ENCODE measurements at places on chromosomes 4 and X.

DNA sequence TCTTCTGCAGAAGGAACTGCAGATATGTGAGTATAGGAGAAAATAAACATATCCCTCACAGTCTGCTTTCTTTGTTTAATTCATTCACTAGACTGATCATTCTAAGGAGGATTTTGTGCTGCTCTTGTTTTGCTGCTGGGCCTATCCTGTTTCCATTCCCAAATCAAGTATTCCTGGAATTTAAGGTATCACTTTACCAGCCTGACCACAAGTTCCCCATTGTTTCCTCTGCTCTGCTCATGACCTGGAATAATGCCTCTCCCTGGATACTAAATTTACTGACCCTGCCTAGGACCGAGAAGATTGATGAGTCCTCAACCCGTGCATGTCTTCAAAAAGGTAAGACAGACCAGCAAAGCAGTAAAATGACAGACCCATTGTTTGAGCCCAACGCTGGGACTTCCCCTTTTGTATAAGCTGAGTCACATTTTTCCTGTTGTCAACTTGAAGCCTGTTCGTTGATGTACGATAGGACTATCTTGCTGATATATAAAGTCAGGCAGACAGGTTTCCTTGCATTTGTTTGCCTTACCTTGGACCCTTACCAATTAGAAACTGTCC is 85.5 kb upstream of the TET2 start:
- peak; percentile 63 for DNase-seq

DNA sequence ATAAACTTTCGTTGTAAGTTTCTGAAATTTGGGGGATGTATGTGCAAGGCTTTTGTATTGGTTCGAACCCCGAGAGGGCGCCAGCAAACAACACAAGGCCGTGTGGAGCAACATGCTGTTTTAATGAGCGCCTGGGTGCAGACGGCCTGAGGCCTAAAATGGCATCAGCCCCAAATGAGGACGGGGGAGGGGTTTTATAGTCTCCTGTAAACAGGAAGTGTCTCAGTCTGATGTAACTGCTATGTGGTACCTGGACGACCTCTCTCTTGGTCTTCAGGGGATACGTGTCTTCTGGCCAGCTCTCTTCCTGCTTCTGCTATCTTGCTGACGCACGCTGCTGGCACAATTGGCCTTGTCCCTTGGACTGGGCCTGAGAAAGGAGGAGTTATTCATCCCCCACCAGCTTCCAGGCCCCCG is 1348.0 kb downstream of the ADGRL3 start:
- no peak for DNase-seq

- no peak for DNase-seq
Observed at GRCh38 chr4:47017081-47017480, 14.3 kb upstream of the GABRB1 start.

DNA sequence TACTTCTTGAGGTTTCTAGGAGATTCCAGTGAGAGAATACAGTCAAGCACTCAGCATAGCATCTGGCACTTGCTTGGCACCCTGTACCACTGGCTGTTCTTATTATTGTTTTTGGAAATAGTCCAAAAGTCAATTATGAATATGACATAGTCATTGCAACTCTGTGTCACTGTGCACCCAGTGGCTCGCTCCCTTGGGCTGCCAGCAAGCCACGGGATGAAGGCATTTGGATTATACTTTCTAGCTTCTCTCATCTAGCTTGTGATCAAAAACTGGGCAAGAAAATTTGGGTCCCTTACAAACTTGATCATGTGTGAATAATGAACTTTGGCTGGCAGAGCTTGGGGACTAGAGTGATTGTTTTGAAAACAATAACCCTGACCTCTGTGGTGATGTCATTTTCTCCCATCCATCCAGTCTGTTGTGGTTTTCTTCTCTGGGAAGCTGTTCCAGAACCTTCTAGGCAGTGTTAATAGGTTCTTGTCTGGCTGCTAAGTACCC is 32.7 kb upstream of the LIMCH1 start:
- DNase-seq = peak; percentile 77

GRCh38 chr4:21046141-21046540 is 345.9 kb downstream of the PACRGL start:
- no peak for DNase-seq

DNA sequence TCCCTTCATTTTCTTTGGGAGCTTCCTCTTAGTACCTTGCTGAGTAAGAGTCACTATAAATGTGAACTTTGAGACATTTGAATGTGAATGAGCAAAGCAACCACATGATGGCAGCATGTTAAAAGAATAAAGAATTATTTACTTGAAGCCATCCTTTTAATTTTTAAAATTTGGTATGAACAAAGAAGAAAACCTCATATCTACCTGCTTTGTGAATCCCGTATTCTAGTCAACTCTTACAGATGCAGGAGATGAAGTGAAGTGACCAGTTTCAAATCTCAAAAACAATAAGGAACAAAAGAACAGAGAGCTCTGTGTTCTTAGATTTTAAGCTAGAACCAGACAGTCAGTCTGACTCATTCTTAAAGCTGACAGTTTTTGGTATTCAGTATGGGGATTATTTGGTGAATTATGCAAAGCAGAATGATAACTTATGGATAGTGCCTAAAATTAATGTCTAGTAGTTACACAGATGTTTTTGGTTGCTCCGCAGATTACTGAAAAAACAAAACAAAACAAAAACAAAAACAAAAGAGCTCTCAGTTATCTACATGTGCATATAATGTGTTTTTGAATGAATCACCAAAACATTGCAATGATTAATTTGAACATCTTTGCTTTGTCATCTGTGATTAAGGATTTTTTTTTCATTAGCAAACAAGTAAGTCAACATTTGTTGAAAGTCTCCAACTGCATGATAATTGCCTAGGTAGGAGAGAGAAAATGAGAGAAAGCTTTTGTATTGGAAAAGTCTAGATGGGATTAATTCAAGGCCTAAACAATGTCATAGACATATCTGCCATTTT is 48.2 kb upstream of the H2AZ1 start:
- no peak for DNase-seq

DNA sequence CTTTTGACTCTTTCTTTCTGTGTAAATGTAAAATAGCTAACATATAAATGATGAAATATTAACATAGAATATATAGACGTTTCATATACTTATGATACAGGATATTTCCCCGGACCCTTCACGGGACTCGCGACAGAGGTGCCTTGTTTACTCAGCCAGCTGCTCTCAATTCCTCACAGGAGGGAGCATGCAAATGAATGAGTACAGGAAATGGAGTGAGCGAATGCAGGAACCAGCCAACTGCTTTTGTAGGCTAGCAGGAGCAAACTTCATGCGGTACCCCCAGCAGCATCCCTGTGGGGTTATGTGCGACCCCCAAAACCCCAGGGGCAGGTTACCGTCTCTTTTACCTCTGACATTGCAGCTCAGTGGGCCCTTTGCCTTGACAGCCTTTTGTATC is 110.3 kb upstream of the PDHA2 start:
- DNase-seq = no peak

DNA sequence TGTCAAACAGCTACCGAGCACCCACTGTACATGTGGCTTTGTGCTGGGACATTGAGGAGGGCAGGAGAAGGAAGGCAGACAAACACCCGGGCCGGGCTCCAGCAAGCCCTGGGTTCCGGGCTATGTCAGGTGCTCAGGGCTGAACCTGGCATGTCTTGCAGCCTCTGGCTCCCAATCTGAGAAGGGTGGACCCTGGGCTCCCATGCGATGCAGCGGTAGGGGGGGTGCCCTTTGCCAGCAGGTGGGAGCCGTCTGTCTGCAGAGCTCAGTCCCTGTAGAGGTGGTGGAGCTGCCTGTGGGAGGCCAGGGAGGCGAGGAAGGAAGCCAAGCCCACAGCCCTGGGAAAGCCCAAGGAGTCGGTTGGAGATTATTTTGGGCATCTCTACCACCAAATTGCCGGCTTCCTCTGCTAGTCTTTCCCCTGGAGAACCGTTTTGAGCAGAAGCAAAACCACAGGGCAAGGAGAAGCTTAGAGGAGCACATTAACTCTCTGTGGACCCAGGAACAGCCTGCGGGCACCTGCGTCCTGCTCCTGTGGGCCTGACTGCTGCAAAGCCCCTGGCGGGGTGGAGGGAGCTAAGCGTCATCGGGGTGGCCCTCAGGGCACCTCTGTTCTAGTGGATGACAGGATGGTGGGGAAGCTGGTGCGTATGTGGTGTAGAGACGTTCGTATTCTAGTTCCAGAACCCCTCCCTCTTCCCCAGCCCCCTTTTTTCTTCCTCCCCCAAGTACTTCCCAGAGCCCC is 10.3 kb downstream of the CPZ start:
- DNase-seq = no peak

- DNase-seq = no peak
Observed at GRCh38 chrX:37594755-37595382, 23.4 kb downstream of the LANCL3 start.

DNA sequence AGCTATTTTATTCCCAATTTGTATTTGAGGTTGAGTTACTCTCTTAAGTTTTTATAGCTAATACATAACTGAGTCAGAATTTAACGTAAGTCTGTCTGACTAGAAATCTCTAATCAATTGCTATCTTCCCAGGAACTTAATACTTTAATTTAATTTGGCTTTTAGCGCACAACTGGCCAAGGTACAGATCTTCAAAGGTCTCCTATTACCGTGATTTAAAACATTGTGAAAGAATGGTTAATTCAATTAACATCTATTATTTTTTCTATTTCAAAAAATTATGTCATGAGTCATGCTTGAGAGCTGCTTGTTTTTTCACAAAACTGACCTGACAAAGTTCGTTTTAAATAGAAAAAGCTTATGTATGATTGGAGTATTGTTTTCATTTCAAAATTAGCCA is 22.0 kb upstream of the PLA2G12A start:
- no peak for DNase-seq

DNA sequence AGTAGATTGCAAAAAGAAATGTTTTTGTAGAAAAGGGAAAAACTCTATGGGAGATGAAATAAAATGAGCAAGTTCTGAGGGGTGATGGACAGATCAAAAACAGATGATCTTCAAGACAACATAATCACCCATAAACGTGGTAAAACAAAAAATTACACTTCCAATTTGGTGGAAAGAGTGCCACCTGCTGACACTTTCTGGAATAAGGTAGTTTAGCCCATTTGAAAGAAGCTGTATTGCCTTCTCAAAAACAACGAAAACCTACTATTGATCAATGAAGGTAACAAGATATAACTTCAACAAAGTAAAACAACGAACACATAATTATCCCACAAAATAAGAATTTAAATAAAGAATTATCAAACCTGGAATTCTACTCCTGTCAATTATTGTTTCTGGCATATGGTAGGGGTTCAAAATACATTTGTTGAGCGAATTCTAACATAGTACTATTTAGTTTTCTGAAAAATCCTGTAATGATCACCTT is 2.5 kb downstream of the COQ2 start:
- peak; percentile 23 for DNase-seq

DNA sequence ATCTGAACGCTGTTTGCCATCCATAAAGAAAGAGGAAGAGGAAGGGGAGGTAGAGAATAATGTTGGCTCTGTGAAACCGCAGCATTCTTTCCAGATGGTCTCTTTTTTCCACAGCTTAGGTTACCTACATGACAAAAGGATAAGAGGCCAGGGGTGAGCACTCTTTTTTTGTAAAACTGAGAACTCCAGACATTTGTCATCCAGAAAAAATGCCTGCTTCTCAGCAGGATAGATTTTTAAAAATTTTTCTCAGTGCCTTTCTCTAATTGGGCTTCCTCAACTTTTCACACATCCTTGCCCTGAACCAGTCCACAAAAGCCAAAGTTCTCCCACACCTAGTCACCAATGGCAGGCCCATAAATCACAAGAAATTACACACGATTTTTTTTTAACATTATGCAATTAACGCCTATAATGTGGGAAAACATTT is 158.1 kb upstream of the TENM3 start:
- peak; percentile 77 for DNase-seq

DNA sequence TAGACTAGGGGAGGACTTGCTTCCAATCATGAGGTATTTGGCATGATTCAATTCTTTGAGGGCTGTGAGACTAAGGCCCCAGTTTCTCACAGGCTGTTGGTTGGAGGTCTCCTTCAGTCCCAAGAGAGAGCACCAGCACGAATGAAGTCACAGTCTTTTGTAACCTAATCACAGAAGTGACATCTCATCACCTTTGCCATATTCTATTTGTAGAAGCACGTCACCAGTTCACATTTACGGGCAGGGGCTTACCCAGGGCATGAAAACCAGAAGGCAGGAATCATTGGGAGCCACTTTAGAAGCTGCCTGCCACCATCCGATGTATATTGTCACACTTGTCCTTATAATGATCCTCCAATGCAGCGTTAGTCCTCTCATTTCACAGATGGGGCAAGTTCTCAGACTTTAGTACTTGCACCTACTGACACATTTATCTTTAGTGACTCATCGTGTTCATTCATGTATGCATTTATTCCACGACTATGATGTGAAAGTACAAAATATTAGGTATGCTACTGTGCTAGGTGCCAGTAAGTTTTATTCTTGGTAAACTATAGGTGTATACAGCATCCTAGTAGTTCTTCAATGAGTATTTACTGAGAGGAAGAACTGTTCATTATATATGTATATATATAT is 163.8 kb upstream of the PGRMC2 start:
- DNase-seq = peak; percentile 74

GRCh38 chrX:147680251-147680650 is 231.5 kb upstream of the FMR1 start:
- no peak for DNase-seq

DNA sequence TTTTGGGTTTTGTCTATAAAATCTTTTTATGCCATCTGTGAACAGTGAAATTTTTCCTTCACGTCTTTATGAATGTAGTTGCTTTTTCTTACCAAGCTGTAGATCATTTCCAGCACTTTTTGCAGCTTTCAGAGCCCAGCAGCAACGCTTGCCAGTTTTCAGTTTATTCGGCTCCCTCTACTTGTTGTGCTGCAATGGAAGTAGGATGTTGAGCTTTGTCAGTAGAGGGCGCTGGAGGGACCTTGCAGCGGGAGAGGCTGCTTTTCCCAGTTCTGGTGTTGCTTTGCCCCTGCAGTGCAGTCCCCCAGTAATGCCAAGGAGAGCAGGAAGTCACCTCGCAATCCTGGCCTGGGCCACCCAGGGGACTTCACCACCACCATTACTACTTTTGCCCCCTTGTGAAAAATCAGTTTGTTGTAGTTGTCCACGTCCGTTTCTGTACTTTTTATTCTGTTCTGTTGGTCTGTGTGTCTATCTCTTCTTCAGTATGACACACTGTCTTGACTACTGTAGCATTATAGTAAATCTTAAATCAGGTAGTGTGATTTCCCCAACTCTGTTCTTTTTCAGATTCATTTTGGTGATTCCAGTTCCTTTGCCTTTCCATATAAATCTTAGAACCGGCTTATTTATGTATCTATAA is 21.8 kb downstream of the CMC4 start:
- DNase-seq = no peak

GRCh38 chr4:83104991-83105390 is 9.5 kb downstream of the PLAC8 start:
- DNase-seq = no peak

All from RCC 7860 (cell line).